Mesenteric fat pad (tissue), 1 donor: ENCODE measurements at places on chromosomes 16 and 17. TPM values are rescaled to one million over a fixed set of nuclear protein-coding genes. Genes with fewer than 3 reads are reported as not detected.

OR2C1 gene
- total RNA-seq: not detected

MGAT5B gene
- total RNA-seq: 1.1 TPM

FBXW10 gene
- total RNA-seq: 0.51 TPM

GP2 gene
- total RNA-seq: 2.2 TPM

CA5A gene
- not detected for total RNA-seq

GPR142 gene
- not detected for total RNA-seq
